ENCODE measurements at places on chromosomes 6 and 20.

DNA sequence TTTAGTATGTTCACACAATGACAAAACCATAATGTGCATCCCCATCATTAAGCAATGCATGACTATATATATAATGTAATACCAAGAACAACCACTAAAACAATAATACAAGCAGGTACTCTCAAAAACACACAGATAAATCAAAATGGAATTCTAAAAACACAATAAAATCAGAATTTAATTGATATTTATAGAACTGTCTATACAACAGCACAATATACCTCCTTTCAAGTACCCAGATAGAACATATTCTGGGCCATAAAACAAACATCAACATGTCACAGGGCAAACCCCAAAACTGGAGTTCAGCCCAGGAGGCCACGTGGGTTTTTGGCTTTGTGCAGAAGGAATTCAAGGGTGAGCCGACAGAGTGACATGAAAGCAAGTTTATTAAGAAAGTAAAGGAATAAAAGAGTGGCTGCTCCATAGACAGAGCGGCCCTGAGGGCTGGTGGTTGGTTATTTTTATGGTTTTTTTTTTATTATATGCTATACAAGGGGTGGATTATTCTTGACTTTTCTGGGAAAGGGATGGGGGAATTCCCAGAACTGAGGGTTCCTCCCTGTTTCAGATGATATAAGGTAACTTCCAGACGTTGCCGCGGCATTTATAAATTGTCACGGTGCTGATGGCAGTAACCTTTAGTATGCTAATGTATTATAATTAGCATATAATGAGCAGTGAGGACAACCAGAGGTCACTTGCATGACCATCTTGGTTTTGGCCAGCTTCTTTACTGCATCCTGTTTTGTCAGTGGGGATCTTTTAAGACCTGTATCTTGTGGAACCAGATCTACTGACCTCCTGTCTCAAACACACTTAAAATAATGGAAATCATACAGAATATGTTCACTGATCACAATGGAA is 5.6 kb downstream of the RAB23 start:
- DNase-seq, result no peak

- DNase-seq, result no peak
Measured at GRCh38 chr20:49486064-49486463, 3.6 kb upstream of the KCNB1 start.

GRCh38 chr20:8039042-8039441 is 19.5 kb upstream of the TMX4 start:
- DNase-seq, result no peak

DNA sequence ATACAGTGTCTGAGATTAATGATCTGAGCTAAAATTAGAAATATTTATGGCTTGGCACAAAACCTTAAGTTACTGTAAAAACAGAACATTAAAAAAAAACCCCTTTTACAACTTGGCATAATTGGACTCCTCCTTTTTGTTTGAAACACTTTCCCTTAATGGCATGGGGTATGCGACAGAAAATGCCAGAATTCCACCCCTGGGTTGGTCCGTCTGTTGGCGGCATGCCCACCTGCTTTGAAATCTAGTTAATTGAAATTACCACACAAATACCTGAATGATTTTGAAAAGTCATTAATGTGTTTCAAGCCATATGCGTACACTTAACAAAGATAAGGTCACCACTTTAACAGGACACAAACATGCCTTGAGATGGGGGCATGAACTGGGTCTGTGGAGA is 175.1 kb upstream of the FOXQ1 start:
- DNase-seq, result no peak

GRCh38 chr6:34531580-34532201 is 24.4 kb downstream of the SPDEF start:
- DNase-seq, result no peak

DNA sequence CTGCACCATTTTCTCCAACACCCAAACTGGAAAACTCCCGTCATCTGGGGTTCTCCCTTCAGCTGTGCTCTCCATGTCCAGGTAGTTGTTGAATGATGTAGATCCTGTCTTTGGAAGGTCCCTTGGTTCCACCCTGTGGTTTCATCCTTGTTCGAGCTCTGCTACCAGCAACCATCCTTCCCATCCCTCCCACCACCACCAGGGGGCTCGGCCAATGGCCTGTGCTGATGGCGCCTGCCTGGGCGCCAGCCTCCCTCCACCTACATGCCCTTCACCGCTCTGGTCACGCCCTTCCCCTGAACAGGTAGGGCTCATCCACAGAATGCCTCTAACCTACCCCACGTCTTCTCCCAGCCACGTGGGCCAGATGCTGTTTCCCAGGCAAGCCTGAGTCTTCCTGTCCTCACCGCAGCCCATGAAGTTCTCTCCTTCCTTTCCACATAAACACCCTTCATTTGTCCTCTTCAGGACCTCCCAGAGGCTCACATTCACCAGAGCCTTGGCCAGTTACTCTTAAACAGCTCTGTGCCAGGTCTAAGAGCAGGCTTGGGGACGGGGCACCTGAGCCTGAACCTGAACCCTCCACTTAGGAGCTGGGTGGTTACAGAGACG is 75.1 kb upstream of the DUSP22 start:
- no peak for DNase-seq

DNA sequence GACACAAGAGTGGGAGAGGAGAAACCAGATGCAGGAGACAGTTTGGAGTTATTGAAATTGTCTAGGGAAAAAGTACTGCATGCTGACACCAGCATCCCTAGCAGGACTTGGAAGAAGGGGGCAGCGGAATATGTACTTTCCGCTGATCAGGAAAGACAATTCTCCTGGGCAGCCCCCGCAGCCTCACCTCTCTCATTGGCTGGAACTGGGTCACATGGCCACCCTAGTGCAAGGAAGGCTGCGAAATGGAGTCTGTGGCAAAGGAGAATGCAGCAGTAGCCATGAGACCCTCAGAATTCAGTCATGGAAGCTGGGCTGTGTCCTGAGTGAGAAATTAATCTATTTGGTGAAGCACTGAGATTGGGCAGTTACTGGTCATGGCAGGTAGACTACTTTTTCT is 131.3 kb downstream of the CLIC5 start:
- no peak for DNase-seq

DNA sequence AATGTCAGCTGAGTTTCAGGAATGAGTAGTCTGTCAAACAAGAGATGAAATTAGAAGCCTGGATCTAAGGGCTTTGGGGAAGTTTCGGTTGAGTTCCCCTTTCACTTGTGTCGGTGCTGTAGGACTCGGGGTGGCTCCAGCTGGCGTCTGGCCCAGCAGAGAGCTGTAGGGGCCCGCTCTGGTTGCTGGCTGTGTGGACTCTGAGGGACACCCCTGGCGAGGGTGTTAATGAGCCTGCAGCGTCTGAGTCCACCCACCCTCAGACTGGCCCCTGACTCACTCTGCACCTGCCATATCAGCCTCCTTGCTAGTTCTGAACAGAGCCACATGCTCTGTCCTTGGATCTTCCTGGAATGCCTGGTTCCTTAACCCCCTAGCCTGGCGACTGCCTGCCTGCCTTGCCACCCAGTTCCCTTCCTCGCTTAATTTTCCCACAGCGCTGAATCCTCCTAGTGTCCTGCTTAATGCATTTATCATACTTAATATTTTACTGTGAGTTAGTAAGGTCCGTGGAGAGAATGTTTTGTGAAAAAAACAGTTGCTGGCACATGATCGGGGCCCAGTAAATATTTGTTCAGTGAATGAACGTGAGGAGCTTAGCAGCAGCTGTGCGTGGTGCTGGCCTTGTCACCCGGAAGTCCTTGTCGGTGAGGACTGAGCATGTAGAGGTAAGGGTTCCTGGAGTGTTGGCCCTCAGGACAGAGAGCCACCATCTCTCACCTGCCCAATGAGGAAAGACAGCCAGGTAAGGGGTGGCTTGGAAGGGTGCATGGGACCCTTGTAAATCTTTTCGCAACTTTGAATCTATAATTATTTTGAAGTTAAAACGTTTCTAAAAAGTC is 1.6 kb downstream of the DNAJC5 start:
- DNase-seq, result no peak

DNA sequence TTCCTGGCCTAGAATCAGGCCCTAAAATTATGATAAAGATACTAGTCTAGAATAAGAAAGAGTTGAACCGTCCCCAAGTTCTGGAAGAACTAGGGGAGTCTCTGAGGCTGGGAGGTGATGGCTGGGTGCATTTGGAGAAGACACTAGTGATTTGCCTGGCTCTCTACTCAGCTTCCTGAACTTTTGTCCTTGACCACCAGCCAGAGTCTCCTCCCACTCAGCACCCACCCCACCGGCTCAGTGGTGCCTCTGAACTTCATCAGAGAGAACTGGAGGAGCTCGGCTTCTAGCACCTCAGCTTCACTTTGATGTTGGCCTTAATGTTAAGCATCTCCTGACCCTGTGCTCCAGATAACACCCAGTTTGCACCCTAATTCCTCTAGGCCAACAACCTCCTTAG is 73.0 kb downstream of the PERP start:
- no peak for DNase-seq

- DNase-seq, result no peak
Measured at GRCh38 chr6:16659466-16660156, 101.6 kb downstream of the ATXN1 start.

DNA sequence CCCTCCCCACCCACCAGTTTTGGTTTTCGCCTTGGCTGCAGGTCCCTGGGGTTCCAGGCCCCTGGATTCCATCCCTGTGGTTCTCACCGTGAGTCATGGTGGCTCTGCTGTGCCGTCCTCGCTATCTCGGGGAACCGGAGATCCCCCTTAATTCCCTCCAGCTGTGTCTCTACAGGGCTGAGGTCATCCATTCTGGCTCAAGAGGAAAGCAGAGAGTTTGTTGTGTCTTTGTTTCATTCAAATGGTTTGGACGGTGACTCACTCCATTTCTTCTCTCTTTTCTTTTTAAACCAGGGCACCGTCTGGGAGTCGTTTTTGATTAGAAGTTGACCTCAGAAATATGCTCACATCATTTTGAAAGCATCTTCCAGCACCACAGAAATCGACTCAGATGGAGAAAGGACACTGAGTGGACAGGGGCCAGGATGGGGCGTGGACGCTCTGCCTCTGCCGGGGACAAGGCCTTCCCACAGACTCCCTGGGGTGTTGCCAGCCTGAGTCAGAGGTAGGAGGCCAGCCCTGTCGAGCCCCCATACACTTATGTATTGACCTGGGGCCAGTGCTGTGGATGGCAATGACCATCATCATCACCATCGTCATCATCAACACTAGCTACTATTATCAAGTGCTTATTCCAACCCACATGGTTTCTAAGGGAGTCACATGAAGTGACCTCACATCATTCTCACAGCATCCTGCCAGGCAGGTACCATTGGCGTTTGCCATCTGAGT is 176.2 kb downstream of the NFATC2 start:
- no peak for DNase-seq

- no peak for DNase-seq
Measured at GRCh38 chr6:108737594-108738546, 110.4 kb upstream of the ARMC2 start.

DNA sequence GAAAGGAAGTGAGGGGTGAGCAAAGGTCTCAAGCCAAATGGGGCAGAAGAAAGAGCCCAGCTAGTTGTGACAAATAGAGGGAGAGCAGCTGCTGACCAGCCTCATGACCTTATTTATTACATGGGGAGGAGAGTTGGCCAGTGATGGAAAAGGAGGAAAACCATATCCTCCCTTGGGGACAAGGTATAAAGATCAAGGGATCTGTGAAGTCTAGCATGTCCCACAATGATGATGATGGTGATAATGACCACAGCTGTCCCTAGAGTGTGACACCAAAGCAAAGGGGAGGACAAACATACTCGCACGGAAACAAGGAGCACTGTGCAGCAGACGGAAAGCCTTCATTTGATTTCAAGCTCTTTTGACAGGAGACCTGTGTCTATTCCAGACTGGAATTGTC is 190.4 kb upstream of the MCHR2 start:
- DNase-seq, result no peak

DNA sequence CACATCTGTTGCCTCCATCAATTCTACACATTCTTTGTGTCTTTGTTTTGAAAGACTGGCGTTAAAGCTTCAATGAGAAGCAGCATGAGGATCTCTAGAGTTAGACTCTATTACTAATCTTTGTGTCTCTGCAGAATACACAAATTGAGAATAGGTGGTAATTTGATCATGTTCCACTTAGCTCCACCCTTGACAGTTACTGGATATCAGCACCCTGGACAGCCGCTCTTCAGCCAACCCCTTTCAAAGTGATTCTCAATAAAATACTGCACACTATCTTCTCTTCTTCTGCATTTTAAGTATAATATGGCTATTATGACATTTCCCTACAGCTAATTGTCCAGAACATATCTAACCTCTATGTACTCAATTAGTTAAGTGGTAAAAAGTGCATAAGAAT is 54.3 kb upstream of the CNR1 start:
- DNase-seq, result no peak

DNA sequence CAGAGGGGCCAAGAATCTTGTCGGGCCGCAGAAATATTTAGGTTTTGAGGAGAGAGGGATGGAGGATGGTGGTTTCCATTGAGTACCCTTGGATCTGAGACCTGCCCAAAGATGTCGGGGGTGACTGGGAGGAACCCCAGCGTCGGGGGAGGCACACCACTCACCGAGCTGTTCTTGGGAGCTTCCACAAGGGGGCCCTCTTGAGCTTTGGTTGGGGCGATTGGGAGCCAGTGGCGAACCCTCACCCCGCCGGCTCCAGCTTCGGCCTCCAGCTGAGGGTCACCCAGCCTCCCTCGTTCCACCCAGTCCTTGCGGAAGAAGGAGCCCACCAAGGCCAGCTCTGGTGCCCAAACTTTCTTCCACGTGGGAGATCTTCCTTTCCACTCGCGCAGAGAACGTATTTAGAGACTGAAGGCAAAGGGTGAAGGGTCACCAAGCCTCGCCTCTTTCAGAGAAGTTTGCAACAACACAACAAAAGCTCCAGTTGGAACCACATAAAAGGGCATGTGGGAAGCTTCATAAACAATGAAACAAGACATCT is 33.6 kb downstream of the APCDD1L start:
- peak; percentile 1 for DNase-seq

- no peak for DNase-seq
Measured at GRCh38 chr6:11876934-11877433, 98.4 kb upstream of the ADTRP start.

DNA sequence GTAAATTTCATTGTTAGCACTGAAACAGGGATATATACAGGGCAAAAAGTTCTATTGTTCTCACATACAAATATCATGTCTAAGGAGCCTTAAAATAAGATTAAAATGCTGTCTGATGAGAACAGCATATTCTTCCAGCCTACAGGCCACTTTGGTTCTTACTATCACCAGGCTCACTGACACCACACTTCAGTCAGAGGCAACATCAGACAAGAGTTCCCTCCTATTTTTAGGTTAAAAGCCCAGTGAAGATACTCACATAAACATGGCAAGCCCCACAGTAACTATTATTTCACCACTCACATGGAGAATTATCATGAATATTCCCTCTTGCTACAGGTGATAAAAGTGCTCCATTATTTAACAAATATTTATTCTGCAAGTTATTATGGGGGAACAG is 175.8 kb downstream of the ISM1 start:
- no peak for DNase-seq

DNA sequence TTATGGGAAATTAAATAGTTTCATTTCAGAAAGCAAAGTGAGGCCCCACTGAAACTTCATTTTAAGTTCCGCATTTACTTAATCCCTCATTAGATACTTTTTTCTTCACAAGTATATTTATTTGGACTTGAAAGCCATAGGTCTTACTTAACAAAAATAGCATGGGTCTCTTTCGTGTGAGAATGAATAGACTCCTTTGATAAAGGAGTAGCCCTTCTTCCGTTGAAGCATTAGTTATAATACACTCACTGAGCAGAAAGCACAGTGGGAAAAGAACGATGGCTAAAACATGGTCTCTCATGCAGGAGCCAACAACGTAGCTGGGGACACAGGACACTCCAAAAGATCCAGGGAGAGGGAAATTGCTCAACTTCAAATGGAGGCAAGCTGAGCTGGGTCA is 130.4 kb downstream of the SLC23A2 start:
- DNase-seq, result no peak
